GM20000 (cell line): ENCODE measurements at places on chromosomes 3 and 15.

DNA sequence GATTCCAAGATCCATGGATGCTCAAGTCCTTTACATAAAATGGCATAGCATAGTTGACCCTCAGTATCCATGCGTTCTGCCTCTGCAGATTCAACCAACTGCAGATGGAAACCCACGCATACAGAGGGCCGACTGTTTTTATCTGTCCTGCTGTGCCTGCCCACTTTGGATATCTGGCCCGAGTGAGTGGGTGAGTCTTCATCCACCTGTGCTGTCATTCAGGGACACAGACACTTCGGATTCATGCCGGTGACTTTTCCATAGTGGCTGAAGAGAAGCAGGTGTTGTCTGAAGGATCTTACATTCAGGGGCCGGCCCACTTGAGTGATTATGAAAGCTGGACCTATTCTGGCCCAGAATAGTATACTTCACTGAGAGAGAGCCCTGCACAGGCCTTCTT, 85.1 kb downstream of the RYR3 start:
- DNase-seq = no peak

GRCh38 chr15:71250936-71251583, 135.8 kb downstream of the THSD4 start:
- DNase-seq = no peak

GRCh38 chr3:37227870-37228549, 53.6 kb upstream of the LRRFIP2 start:
- DNase-seq = no peak

DNA sequence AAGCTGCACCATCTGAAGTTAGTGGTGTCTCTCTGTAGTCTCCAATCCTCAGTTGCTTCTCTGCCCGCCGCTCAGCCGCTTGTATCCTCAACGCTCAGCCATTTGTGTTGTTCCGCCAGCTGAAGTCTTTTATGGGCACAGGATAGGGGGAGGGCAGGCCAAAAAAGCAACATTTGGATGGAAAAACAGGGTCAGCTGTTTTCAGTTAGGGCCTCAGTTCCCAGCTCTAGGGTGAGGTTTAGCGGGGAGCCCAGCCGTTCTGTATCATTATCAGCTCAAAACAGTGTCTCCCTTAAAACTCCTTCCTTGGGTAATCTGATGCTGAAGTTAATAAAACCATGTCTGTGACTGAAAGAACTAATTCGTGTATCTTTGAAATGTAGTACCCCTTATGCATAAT, 329.5 kb upstream of the AZI2 start:
- DNase-seq = no peak

DNA sequence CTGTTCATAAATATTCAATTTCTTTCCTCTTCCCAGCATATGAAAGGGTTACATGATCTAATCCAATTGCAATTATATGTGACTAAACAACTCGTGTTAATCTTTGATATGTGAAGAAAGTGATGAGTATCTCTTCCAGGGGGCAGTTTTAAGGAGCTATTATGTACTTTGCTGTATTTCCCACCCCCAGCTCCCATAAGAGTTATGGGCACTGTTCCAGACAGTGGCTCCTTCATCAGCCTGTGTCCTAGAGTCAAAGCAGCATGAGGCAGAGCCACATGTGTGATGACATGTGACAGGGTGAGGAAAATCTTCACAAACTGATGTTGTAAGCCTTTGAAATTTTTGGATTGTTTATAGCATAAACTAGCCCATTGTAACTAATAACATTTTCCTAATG, 315.4 kb downstream of the DIPK2A start:
- no peak for DNase-seq

GRCh38 chr3:79172241-79172640, 595.6 kb downstream of the ROBO1 start:
- no peak for DNase-seq

GRCh38 chr15:36109943-36110658, 469.3 kb upstream of the CDIN1 start:
- DNase-seq = no peak

DNA sequence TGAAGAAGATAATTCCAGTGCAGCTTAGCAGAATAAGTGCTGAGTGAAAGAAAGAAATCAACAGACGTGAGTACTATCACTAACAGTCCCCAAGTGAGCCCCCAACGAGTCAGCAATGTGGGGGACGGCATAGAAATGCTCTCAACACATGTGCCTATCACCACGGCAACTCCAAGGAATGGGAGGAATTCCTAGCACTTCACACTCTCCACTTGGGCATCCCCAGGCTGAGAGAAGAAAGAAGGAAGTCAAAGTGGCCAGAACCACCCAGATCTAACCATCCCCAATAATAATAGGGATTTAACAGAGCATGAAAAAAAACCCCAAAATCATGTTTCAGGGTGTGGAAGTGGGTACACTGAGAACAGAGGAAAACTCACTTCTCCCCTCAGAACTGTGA, 29.3 kb upstream of the CPNE4 start:
- DNase-seq = no peak

DNA sequence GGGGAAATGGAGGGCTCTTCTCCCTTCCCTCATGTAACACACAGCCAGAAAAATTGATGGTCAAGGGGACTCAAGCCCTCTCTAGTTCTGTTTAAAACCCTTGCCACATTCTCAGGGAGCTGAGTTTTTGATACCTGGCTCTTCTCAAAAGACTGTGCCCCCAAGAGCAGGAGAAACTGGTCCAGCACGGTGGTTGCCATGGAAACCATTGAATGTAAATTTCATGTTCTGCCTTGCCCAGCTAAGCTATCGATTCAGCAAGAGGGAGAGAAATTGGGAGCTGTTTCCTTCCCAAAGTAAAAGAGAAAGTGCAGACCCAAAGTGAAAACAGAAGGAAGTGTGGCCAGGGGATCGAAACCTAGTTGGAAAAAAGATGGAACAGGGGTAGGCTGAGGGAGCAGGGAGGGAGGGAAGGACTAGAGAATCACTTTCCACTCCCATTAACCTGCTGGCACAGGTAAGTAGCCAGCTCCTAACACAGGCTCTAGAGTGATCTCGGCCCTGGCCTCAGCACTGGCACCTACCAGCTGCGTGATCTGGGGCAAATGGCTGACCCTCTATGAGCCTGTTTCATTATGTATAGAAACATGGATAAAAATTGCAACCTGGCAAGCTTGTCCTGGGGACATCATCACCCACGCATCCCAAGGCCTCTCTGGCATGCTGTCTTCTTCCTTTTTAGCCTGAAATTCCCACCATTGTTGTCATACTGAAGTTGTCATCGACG, 140.9 kb downstream of the TPRA1 start:
- no peak for DNase-seq

GRCh38 chr15:57393061-57393460, 16.8 kb downstream of the CGNL1 start:
- no peak for DNase-seq

DNA sequence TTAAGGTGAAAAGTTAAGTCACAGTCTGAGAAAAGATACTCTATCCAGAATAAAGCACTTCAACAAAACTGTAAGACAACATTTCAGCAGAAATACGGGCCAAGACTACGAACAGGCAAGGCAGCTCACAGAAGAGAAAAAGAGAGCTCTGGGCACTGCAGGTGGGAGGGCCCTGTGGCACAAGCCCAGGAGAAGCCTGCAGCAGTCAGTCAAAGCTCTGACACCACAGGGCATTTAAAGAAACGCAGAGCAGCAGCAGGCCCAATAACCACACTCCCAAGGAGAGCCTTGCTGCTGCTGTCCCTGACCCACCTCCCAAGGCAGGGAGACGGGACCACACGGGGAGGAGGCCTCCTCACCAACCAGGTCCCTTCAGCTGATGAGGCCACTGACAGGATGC, 19.2 kb downstream of the CHSY1 start:
- DNase-seq = no peak

DNA sequence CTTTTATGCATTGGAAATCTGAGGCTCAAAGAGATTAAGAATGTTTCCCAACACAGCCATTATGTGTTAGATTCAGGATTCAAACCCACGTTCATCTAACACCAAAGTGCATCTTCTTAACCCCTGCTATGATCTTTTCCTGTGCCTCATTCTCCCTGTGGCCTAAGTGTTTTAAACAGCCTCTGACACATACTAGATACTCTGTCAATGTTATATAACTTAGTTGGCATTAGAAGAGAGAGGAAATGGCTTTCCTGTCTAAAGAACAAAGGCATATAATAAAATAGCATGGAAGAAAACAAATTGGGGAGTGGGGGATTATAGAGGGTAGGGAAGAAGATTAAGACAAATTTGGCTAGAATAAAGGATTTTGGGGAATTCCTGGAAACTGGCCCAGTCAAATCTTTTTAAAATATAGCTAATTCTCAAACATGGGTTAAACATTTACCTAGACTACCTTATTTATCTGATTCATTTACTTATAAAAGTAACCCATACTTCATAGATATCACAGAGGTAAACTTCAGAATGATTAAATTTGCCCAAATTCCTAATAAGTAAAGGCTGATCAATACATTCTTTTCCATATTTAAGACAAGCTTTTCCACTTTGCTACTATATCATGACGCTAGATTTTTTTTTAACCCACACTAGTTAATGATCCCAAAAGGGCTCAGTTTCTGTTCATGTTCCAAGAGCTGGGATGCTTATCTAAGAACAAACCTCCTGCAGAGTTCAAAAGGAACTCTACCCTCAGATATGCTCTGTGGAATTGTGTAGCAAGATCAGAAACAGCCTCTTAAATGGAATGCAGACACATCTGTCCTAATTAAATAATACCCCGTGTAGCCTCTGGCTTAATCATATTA, 122.9 kb upstream of the PTPRG start:
- DNase-seq = no peak

GRCh38 chr3:151687076-151687475, 46.7 kb upstream of the AADACL2 start:
- DNase-seq = no peak

DNA sequence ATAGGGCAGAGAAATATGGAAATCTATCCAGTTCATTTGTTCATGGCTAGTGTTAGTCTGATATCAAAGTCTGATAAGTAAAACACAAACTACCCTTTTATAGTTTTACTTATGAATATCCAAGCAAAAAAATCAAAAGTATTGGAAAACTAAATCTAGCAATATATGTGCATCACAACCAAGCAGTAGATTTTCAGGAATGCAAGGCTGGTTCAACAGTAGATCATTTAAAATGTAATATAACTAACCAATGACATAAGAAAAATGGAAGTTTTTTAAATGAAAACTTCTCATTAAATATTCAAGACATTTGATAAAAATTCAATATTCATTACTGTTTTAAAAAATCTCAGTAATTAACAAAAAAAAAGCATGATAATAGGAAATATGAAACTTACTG, 12.8 kb upstream of the AQP9 start:
- no peak for DNase-seq

DNA sequence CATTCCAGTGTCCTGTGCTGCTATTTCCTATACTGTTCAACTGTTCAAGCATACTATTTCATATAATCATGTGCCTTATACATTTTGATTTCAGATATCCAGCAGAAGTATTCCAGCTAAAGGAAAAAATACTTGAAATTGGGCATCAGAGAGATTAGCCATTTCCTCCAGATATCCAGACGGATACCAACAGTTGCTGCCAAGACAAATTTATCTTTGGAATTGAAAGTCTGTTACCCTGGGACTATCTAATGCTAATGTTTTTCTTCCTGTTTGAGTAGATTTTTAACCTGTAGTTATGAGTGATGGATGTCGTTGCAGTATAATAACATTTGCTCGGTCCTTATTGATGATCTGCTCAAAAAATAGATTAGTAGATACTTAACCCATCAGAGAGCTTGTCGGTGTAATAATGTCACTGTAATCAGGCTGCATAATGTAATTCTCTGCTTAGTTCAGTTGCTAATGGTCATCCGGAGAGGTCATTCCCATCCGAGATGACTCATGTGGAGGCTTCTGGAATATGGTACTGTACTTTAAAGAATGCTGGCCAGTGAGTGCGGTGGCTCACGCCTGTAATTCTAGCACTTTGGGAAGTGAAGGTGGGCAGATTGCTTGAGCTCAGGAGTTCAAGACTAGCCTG, 51.5 kb downstream of the TIMP4 start:
- no peak for DNase-seq

- no peak for DNase-seq
These were observed 67.3 kb upstream of the ST3GAL6 start for GRCh38 chr3:98695796-98696195.

DNA sequence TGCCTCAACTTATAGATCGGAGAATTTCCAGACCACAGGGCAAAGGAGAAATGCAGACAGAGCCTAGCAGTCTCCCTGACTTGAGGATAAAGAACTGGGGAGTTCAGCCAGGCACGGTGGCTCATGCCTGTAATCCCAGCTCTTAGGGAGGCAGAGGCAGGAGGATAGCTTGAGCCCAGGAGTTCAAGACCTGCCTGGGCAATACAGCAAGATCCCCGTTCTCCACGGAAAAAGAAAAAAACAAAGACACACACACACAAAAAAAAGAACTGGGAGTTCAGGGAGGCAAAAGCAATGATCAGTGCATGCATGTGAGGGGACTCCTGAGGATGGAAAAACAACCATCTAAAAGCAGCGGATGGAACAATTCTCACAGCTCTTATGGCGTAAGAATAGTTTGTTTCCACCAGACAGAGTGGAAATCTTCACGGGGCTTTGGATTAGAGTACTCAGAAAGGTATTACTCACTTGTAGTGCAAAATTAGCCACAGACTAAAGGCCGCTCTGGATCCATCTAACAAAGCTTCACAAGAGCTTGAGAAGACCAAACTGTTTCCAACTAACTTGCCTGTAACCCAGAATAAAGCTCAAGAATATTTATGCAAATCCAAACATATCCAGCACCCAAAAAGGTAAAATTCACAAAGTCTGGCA, 16.3 kb downstream of the SEC11A start:
- no peak for DNase-seq

DNA sequence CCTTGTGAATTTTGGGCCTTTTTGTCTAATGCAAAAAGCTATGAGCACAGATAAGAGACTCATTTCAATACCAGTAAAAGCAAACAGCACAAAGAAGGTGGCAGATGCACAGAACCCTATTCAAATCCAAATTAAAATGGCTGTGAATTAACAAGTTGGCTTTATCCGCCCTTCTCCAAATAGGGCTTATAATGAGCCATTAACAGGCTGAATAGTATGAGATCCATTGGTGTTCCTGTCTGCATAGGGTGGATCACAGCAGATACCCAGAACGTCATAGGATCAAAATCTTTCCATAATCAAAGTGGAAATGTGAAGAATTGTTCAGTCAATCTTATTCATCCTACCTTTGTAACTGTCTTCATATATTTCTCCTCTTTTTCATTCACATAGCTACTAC, 282.4 kb upstream of the UMPS start:
- no peak for DNase-seq

DNA sequence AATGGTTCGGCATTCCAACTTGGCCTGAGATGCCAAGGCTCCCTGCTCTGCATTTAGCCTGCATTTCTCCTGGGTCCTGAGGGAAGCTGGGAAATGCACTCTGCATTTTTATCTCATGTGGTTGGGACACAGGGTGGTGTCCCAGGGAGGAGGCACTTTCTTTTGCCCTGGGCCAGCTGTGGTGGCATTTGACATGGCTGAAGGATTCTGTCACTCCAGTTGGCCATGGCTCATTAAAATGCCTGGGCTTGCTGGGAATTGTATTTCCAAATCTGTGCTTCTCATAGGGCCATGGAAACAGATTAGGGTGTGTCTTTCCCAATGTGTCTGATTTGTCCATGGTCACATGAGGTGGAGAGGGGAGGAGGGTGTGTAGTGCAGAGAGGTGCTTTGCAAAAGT, 128.3 kb upstream of the RGMA start:
- DNase-seq = no peak
